ENCODE measurements at places on chromosomes 7 and 10.

DNA sequence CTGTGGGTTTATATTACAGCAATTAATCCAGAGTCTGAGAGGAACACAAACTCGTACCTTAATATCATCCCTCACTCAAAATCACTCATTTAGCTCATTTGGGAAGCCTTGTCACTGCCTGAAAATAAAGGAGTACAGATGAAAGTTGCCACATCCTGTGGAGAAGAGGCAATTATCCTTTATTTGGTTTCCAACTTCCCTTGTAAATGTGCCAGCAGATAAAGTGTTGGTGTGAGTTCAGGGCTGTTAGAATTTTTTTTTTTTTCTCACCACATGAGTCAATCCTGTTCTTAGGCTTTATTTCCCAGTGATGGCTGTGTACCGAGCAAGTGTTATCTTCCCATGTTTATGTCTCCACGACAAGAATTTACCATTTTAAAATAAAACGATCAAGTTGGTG, 99.0 kb upstream of the SMIM30 start:
- DNase-seq = no peak

DNA sequence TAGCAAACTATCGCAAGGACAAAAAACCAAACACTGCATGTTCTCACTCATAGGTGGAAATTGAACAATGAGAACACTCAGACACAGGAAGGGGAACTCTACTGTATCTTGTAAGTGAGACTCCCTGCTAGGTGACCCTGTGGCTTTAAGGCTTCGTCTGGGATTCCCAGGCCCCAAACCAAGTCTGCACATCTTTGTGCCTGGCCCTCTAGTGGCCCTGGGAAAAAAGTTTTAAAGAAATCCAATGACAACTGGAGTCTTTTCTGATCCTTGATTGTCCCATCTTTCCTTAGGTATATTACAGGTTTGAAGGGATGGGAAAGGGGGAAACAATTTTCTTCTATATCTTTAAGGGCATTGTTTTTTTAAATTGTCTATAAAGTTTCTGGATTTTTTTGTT, 10.6 kb upstream of the LIPM start:
- DNase-seq = no peak

GRCh38 chr10:12252882-12253546, 57.0 kb downstream of the CDC123 start:
- no peak for DNase-seq

- no peak for DNase-seq
These were observed 66.4 kb upstream of the ZNF438 start for GRCh38 chr10:31098046-31098445.

DNA sequence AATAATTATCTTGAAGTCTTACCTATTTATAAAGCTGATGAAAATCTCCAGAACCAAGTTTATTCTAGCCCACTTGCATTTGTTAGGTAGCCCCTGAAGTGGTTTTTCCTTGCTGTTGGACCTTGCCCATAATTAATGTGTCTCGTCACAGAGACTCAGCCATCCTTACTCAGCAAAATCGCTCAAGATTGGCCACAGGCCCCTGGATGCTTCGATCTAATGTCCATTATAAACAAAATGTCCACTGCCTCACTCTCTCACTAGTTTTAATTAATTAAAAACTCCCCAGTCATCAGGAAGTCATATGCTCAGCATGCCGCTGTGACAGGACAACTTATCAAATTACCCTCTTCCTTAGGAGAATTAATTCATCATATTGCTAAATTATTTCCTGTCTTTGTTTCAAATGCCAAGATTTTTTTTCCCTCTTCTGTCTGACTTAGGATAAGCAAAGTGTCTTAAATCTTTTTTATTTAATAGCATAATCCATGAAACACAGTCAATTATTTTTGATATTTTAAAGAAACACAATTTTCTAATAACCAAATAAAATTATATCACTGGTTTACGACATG, 126.8 kb upstream of the PCLO start:
- no peak for DNase-seq

GRCh38 chr7:26060733-26061677, 91.0 kb upstream of the NFE2L3 start:
- no peak for DNase-seq
